NCI-H69 (cell line): ENCODE measurements at places on chromosomes 2 and 18.

- no peak for DNase-seq
Measured at GRCh38 chr2:202933139-202933510, 21.1 kb downstream of the CARF start.

- no peak for DNase-seq
Measured at GRCh38 chr2:3387011-3387410, 7.5 kb downstream of the TRAPPC12 start.

DNA sequence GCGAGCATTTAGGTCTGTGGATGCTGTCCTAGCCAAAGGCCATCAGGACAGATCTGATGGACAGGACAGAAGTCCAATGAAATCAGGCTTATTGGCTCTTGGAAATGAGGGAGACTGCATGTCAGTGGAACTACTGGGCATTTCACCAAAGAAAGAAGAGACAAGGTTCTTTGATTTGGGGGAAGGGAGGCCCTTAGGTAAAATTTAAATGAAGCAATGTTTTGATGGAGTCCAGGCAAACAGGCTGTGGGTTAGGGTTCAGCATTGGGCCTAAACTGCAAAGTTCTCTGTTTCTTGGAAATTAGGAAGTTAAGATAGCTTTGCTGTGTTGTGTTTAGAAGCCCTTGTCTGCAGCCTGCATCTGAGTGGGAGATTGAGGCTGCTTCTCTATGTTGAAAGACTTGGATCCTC is 31.6 kb upstream of the RNF149 start:
- peak; percentile 0 for DNase-seq

DNA sequence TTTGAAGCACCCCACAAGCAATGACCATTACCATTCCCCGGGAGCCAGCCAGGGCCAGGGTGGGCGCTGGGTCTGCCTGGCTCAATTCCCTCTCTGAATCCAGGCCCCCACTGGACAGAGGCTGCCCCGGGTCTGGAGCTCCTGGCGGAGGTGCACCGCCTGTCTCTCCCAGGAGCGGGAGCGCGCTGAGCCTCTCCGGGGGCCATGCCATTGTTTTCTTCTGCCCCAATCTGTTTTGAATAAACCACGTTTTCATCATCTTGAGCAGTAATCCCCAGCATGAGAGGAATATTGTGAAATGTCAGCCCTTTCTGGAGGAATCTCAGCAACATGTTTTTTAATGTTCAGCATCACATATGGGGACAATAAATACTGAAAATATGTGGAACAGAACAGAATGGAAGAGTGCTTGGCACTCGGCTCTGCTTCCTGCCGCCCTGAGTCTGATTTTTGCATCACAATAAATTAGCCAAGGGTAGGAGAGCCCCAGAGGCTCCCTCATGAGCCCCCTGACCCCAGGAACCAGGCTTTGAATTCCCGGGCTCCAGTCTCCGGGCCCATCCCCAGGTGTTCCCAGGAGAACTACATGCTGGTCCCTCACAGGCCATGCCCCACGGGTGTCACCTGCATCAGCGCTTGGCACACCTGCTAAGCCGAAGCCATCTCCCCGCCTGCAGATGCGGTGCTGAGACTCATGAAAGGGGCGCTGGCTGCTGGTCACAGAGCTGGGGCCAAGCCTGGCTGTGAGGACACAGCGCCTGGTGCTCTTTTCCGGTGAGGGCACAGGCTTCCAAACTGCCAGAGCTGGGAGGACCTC is 88.8 kb downstream of the INHBB start:
- DNase-seq, result no peak

GRCh38 chr2:235314371-235314930 is 179.4 kb upstream of the AGAP1 start:
- peak; percentile 31 for DNase-seq

GRCh38 chr2:173051463-173052215 is 24.0 kb upstream of the MAP3K20 start:
- DNase-seq, result no peak

DNA sequence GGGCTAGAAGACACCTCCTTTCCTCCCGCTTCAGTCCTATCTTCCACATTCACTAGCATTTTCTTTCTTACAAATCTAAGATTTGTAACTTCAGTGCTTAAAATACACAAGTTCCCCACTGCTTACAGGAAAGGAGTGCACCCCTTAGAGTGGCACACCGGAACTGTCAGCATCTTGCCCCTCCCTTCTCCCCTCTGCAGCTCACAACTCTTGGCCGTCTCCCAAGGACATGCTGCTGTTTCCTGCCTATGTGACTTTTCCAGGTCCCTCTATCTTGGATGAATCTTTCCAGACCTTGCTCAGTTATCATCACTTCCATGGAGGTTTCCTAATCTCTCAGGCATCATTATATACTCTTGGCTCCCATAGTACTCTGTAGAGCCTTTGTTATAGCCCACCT is 334.8 kb downstream of the CELF4 start:
- DNase-seq, result peak; percentile 44

DNA sequence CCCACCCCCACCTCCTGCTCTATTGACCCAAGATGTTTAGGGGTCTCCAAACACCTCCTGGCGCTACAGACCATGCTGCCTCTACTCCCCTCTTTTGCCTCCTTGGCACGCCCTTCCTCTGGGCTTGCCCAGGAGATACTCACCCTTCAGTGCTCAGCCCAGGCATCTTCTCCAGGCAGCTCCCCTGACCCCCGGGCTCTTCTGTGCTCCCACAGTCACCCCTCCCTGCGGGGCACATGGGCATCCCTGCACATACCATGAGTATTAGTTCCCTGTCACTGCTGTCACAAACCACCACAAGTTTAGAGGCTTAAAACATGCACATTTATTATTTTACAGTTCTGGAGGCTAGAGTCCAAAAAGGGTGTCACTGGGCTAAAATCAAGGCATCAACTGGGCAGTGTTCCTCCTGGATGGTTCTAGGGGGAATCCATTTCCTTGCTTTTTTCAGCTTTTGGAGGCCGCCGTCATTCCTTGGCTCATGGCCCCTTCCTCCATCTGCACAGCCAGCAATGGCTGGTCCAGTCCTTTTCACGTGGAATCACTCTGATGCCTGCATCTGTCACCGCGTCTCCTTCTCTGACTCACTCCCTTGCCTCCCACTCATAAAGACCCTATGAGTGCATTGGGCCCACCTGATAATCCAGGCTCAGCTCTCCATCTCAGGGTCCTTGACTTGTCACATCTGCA is 230.4 kb upstream of the COPS8 start:
- DNase-seq, result no peak

DNA sequence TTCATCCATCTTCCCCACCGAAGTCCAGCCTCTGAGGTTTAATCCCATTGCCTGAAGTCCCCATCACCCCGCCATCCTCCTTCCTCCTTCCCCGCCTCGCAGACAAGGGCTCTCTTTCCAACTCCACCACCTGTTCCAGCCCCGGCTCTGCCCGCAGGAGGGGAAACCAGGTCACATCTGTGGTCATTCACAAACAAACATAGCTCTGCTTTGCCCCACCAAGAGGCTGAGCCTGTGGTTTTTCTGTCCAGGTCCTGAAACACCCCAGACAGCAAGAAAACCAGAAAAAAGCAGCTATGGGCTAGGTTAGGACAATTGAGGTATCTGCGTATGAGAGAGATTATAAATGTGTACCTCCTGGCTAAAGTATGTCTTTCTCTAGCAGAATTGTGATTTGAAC is 144.7 kb downstream of the GLI2 start:
- peak; percentile 42 for DNase-seq
